ENCODE measurements at places on chromosomes 5 and 9.

DNA sequence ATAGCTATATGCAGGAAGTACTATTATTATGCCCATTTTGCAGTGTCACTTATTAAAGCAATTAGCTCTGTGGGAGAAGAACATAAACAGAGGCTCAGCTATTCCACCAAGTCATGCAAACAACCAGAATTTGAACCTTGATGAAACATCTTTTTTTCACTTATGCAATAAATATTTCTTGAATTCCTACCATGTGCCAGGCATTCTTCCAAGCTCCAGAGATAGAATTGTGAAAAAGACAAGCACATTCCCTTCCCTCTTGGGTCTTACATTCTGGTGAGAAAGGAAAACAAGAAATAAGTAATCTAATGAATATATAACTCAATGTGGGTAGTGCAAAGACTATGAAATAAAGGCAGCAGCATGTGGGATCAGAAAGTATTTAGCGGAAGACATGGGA is 32.1 kb upstream of the ADRB2 start:
- no peak for DNase-seq

- DNase-seq, result no peak
Measured at GRCh38 chr9:27168951-27169350, 59.9 kb downstream of the TEK start.

DNA sequence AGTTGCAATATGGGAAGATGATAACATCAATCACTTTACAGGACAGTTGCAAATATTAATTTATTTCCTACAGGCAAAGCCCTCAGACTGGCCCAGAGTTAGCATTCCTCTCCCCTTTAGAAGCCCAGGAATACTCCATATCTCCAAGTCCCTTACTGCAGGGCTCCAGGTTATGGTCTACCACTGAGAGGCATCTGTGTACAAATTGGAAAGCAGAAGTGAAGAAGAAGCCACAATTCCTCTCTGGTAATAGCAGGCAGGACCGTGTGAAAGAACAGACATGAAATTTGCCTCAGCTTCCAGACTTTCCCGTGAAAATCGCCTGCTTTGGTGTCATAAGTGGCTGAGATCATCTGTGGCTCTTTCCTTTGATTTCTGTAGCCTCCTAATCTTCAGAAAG is 289.6 kb downstream of the GLIS3 start:
- DNase-seq, result no peak

DNA sequence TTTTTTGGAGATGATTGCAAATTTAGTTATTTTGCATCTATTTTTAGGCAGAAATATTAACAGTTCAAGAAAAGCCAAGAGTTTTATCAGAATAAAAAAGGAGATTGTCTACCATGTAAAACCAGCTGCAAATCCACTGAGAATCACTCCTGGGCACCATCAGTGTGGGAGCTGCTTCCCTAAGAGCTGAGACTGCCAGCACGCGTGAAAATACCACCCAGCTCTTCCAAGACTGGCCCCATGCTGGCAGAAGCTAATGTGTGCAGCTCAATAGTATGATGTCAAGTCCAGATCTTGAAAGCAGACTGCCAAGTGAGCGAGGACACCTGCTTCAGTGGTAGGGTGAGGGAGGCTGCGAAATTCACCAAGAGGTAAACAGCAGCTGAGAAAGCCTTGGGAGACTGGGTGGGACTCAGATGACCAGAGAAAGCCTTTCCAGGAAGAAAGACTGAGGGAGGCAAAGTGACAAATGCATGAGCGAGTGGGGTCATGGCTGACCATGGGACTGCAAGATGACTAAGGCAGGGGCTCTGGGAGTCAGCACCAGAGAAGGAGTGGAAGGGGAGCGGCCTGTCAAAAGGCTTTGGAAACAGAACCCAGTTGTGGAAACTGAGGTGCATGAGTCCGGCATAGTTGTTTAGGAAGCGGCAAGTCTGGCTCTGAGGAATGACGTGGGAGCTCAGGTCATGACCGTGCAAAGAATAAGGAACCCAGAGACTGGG is 200.9 kb downstream of the GADD45G start:
- no peak for DNase-seq

DNA sequence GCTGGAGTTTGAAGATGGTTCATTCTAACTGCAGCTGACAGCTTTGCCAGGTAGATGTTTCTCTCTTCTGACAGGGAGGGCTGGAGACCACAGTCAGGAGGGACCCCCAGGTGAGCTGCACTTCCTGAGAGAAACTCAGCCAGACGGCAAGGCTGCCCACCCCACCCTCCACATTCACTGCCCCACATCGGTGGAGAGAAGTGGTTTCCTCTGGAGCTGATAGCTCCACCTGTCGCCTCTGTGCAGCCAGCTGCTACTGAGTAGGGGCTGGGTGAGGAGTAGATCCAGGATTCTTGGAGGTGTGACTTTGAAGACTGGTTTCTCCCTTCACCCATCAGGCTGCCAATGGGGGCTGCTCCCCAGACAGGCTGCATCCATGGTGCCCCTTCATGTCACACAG is 175.0 kb downstream of the CARTPT start:
- DNase-seq, result no peak

GRCh38 chr5:131272307-131272706 is 8.5 kb downstream of the CDC42SE2 start:
- no peak for DNase-seq

- no peak for DNase-seq
Measured at GRCh38 chr9:82320566-82320965, 332.0 kb downstream of the SPATA31D1 start.

- no peak for DNase-seq
Measured at GRCh38 chr9:115018547-115019435, 88.4 kb upstream of the TNFSF8 start.

GRCh38 chr5:179439181-179439985 is 94.1 kb upstream of the ADAMTS2 start:
- DNase-seq, result no peak
